Left renal cortex interstitium (tissue), 4 donors: ENCODE measurements at places on chromosomes 13 and 19. TPM values are rescaled to one million over a fixed set of nuclear protein-coding genes. Genes with fewer than 3 reads are reported as not detected.

Gene CYP2F1
- polyA plus RNA-seq = not detected

DNA sequence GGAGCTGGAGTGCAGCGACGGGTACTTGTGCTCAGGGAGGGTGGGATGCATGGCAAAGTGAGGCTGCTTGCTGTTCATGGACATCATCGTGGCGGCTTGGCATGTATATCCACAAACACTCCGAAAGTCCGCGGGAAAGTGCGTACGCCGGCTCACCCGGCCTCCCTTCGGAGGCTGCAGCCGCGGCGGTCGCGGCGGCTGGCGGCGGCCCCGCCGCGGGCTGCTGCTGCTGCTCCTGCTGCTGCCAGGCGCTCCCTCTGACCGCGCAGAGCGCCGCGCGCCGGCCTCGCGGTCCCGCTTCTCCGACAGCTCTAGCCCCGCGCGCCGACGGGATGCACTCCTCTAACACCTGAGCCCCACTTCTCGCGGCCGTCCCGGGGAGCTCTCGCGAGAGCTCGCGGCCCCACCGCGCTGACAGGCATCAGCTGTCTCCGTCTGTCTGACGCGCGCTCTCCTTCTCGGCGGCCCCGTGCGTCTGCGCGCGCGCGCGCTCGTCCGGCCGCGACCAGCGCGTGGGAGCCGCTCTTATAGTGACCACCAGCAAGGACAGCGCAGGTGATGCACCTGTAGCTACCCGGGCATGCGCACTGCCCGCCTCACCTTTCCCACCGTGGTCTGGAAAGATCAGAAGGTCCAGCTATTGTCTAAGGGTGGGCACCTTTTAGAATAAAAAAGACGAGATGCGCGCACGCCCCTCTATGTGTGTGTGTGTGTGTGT is at the start of gene POU4F1:
Gene POU4F1 (minus strand): TSS at position 313 of the 718 bp plus-strand sequence. CDS start 226 bp downstream, at position 87.
- no peak for DNase-seq

Gene ZNF296
- 0.35 TPM for polyA plus RNA-seq

GRCh38 chr19:8261347-8261746 is 46.8 kb downstream of the CD320 start:
- no peak for DNase-seq

DNA sequence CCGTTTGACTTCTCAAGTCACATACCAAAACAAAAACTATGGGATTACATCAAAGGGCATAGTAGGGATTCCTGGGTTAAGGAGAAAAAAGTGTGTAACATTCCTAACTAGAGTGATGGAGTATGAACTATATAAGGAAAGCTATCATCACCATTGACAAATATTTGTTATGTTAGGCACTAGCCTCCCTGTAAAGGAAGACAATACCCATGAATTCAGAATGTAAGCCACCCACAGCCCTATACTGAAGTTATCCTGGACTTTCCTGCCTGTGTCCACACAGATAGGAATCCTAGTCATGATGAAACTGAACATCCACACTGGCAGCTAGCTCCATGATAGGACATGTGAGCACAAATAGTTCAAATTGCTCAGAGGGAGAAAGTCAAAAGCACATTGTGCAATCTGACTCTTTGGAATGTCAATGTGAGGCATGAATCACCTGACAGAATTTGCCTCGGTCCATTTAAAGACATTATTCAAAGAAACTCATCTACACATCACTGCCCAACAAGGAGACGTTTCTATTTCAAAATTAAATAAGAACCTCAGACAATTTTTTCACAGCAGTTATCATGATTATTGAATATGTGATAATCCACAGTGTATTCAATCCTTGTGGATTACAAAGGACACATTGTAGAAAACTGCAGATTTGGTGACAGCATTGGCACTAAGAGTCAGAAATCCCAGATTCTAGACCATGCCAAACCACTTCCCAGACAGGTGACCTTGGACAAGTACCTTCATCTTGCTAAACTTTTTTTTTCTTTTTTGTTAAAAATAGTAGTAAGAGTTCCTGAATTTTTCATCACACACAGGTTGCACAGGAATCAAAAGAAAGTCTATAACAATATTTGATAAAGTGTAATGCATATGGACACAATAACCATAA is 529.3 kb downstream of the IRS2 start:
- DNase-seq = no peak

GRCh38 chr19:17522988-17523872 is 11.8 kb downstream of the PGLS start:
- DNase-seq = no peak

Gene CGB8
- not detected for polyA plus RNA-seq

GRCh38 chr13:32125221-32125689 is 93.7 kb downstream of the FRY start:
- no peak for DNase-seq

Gene LCP1
- 13.2 TPM for polyA plus RNA-seq

- peak; percentile 62 for DNase-seq
These were observed 32.6 kb downstream of the TFDP1 start for GRCh38 chr13:113616991-113617749.

GRCh38 chr19:2194513-2195078 is 30.9 kb downstream of the DOT1L start:
- no peak for DNase-seq

- DNase-seq = no peak
These were observed 141.6 kb upstream of the ARGLU1 start for GRCh38 chr13:106709522-106709921.

Gene MADCAM1
- 4.3 TPM for polyA plus RNA-seq

DNA sequence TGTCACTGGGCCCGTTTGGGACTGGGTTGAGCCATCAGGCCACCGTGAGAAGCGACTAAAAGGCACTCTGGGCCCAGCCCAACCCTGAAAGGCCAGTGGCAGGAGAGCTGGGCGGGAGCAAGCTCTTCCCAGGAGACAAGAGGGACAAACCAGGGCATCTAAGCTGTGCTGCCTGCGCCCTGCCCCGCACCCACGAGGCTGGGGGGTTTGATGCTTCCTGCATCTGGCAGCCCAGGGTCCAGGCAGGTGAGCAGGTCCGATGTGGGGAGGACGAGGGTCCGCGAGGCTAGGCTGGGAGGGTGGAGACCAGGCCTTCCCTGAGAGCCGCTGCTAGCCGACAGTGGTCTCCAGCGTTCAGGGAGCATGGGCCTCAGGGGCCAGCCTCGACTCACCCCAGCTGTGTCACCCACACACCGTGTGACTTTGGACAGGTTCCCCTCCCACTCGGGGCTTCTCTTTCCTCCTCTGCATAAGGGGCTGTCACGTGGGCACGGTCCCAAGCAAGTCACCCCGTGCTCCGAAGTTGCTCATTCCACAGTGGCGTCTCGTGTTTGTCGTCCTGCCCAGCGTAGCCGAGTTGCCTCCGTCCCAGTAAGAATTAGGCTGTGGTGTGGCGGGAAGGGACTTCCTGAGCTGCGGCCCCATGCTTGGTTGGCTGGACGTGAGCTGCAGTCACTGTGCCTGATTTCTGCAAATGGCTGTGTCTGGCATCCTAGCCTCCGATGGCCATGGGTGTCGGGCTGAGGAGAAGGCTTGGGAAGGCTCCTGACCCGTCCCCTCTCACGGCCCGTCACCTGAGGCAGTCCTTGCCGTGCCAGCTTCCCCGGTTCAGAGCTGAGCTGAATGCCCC is 15.8 kb downstream of the PLIN4 start:
- no peak for DNase-seq

GRCh38 chr19:19602136-19602712 is 16.3 kb downstream of the PBX4 start:
- DNase-seq = no peak

DNA sequence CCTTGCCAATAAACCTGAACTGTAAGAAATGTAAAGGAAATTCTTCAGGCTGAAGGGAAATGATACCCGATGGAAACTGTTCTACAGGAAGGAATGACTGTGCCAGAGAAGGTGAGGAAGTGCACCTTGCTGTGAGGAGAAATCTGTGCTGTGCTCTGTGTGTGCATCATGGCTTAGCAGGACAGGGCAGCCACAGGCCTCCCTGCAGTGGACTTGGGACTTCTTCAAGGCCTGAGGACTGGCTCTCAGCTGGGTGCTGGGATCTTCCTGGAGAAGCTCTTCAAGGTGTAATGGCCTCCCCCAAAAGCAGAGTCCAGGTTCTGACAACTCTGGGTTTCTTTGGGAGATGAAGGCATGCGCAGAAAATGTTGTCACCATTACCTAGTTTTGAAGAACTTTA is 145.1 kb downstream of the UQCRFS1 start:
- no peak for DNase-seq

DNA sequence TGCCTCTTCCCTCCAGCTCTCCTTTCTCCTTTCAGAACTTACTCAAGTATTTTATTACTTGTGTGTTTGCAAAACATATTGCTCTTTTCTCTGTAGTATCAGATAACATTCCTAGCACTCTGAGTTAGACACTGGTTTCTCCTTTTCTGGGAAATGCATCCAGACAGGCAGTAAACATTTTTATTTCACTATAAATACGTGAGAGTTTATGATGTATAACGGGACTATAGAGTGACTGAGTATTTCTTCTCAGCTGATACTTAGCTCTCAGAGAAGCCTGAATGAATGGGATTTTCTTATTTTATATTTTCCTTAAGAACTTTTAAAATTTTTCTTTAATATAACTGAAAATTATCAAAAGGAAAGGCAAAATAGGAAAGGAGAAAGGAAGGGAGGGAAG is 211.2 kb upstream of the EDNRB start:
- no peak for DNase-seq

Gene NALCN
- 1.4 TPM for polyA plus RNA-seq

DNA sequence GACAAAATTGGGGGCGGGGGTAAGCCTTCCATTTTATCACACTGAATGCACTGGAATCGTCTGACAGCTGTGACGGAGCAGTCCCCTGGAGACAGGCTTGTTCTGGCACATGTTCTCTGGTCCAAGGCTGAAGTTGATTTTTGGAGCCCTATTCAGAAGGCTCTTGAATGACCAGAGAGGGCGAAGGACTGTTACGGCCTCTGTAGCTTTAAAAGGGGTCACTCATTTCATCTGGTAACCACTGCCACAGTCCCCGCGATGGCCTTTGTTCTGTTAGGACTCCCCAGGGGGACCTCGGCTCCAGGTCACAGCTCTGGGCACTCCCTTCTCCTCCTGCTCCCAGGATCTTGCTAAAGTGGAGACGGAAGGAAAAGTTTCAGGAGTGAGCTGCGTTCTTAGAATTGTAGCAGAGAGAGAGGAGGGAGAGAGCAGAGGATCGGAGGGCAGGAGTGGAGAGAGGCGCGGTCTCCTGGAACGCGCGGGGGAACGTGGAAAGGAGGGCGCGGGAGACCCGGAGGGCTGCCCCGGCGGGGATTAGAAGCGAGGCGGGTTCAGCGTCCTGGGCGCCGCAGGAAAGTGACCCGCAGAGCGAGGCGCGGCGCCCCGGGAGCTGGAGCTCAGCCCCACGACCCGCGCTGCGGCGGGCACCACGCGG is 134.3 kb upstream of the MYO16 start:
- no peak for DNase-seq

DNA sequence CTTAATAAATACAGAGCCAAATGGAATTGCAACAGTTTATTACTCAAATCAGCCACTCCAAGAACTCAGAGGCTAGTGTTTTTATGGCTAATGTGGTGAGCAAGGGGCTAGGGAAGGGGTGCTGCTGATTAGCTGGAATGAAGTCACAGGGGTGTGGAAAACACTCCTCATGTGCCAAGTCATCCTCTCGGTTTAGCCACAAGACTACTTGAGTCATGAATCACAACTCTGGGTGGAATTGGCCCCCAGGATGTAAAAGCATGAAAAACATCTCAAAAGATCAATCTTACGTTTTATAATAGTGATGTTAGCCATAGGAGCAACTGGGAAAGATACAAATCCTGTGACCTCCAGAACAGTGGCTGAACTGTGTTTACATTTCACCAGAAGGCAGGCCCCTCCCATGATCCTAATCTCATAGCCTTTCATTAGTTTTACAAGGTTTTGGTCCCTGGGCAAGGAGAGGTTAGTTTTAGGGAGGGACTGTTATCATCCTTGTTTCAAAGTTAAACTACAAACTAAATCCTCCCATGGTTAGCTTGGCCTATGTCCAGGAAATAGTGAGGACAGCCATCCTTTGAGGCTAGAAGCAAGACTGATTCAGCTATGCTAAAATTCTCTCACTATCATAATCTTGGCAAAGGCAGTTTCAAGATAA is 2020.1 kb upstream of the PCDH20 start:
- DNase-seq = no peak
